ENCODE measurements at places on chromosomes 3 and 15. TPM values are rescaled to one million over a fixed set of nuclear protein-coding genes. Genes with fewer than 3 reads are reported as not detected.

- DNase-seq, result no peak
These were observed 241.1 kb downstream of the ZNF621 start for GRCh38 chr3:40765884-40766283.

DNA sequence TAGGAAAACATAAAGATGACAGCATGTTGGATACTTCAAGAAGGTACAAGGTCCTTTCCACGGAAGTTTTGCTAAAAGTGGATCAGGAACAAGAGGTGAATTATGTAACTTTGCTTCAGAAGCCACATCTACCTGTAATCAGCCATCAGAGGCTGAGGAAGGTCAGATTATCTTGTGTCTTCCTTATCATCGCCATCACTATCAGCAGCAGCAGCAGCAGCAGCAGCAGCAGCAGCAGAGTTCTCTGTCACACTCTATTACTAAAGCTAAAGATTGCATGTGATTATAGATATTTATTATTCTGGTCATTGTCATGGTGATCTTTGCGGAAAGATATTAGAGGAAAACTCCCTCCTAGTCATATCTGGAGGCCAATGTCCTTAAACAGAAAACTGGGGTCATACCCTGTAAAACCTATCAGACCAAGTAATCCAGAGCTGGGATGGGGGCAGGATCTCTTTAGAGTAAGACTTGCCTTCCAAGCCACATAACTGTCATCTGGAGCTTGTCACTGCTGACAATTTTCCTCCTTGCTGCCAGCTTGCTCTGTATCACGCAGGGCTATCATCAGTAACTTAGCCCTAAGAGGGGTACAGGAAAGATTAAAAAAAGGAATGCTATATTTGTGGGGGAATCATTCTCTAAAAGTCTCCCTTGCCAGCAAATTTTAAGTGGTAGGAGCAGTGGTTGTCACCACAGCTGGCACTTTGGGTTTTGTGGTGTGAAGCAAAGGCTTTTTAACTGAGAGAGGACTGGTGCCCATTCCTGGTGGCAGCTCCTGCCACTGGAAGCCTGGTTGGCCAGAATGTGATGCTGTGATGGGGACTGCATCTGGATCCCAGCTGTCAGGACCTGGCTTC is 130.9 kb upstream of the RASGRP1 start:
- no peak for DNase-seq

DNA sequence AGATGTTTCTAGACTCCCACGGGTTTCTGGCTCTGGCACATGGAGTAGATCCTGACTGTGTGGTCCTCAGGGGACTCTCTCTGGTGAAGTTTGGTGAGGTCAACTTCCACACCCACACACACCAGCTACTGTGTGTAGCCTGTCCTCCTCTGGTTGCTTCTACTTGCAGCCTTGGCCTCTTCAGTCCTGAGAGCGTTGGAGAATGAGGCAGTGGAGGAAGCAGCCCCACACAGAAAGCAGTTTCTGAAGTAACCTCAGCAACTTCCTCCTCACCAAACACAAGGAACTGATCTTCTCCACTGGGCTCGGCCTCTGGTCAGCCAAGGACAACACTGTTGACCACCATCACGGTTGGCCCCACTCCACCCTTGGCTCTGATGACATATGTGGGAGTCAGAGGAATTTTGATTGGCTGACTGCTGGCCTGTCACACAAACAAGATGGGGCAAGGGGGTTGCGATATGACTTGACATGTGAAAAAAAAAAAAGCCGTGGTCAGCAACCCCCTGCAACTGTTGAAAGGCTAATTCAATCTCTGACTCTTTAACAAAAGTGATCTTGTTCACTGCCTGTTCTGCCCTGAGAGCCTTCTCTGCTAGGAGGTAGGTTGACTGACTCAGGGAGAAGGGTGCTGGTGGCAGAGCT is 19.6 kb downstream of the CD86 start:
- peak; percentile 86 for DNase-seq

Gene TAGLN3
- total RNA-seq, result not detected

Gene HAPLN3
- 25.4 TPM for total RNA-seq

GRCh38 chr3:52250122-52250521 is 4.6 kb downstream of the PPM1M start:
- peak; percentile 34 for DNase-seq

- no peak for DNase-seq
These were observed 47.6 kb downstream of the SLMAP start for GRCh38 chr3:57803647-57804081.

DNA sequence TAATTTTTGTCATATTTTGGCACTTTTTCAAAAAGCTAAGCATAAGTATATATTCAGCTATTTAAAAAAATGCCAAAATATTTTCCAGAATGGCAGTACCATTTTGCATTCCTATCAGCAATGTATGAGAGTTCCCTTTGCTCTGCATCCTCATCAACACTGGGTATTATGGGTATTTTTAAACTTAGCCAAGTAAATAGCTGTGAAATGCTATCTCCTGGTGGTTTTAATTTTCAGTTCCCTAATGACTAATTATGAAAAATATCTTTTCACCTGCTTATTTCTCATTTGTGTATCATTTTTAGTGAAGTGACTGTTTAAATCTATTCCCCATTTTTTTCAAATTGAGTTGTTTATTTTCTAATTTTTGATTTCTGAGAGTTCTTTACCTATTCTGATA is 199.7 kb upstream of the NECTIN3 start:
- no peak for DNase-seq

DNA sequence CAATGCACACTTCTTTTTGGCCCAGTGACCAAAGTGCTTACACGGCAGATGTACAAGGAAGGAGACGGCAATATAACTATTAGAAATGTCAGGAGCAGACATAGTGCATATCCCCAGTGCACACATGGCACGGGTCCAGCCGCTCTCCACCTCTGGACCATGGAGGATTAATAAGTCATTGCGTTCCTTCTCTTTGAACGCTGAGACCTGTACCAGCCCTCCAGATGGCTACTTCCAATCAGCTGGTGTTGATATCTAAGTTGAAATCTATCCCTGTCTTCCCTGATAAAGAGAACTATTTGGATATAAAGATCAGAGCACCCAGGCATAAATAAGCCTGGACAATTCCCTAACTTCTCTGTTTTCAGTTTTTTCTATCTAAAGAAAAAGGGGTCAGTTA is 212.5 kb downstream of the CADPS start:
- DNase-seq, result no peak

Gene HYKK
- 4.3 TPM for total RNA-seq

GRCh38 chr15:100686021-100686724 is 83.8 kb downstream of the ASB7 start:
- DNase-seq, result peak; percentile 91

- no peak for DNase-seq
These were observed 375.9 kb downstream of the MCTP2 start for GRCh38 chr15:94607176-94607654.

- no peak for DNase-seq
These were observed 10.0 kb downstream of the ANKDD1A start for GRCh38 chr15:64921711-64922110.

Gene IL16
- 12.1 TPM for total RNA-seq

Gene DUOX1
- total RNA-seq, result 4.4 TPM

Gene MYRIP
- 6.7 TPM for total RNA-seq

GRCh38 chr15:88858934-88859333 is 36.4 kb downstream of the HAPLN3 start:
- DNase-seq, result no peak

Gene IRAK2
- 2.3 TPM for total RNA-seq

Gene ANKUB1
- not detected for total RNA-seq

Gene SENP8
- 1.9 TPM for total RNA-seq

Gene TMF1
- 41.0 TPM for total RNA-seq

DNA sequence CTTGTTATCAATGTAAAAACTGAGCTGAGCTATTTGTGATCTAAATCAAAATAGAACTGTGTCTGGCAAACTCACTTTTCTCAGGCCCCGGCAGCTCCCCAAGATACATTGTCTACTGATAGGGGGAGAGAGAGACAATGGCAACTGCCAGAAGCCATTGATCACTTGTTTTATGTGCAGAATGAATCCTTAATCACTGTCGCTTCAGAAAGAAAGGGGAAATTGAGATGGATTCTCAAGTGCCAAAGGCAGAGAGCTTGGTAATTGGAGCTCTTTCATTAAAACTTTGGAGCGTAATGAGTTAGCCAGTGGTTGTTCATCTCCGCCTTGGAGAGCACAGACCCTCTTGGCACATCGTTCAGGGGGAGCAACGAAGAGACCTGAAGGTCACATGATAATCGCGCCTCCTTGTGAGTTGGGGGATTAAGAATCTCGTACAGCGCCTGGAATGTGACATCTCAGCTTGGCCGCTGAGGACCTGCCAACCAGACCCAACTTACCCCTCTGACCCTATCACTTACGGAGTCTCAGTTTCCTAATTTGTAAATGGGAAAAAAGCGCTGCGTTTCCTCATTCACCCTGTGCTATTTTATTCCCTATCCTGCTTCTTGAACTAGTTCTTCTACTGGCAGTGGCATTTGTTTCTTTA is 252.8 kb downstream of the VPS13C start:
- DNase-seq, result no peak
